Vein endothelial cell (primary cell): ENCODE measurements at places on chromosomes 11 and 22. TPM values are rescaled to one million over a fixed set of nuclear protein-coding genes. Genes with fewer than 3 reads are reported as not detected.

The P2RY6 gene
- 0.29 and 0.33 TPM in 2 replicates for total RNA-seq

The PGA4 gene
- not detected in 2 replicates for total RNA-seq

The CDCA5 gene
- total RNA-seq, result 9.5 and 15.1 TPM in 2 replicates

The OR51I1 gene
- not detected in 2 replicates for total RNA-seq

The MMP3 gene
- not detected in 2 replicates for total RNA-seq

The BRSK2 gene
- 0.33 and 0.48 TPM in 2 replicates for total RNA-seq
